ENCODE measurements at places on chromosomes 5 and 9.

DNA sequence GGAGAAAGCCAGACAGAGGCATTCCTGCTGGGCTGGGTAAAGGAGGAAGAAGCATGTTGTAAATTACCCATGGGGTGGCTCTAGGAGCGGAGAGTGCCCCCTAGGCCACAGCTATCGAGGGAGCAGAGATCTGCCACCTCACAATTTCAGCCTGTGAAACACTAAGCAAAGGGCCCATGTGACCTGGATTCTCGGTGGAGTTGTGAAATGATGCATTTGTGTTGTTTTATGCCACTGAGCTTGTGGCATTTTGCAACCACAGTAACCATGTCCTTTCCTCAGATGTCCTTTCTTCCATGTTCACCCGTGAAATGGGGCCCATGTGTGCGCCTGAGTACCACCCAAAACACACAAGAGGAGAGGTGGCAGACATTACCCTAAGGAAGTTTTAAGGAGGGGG lies 159.3 kb downstream of the SYK start:
- no peak for DNase-seq

DNA sequence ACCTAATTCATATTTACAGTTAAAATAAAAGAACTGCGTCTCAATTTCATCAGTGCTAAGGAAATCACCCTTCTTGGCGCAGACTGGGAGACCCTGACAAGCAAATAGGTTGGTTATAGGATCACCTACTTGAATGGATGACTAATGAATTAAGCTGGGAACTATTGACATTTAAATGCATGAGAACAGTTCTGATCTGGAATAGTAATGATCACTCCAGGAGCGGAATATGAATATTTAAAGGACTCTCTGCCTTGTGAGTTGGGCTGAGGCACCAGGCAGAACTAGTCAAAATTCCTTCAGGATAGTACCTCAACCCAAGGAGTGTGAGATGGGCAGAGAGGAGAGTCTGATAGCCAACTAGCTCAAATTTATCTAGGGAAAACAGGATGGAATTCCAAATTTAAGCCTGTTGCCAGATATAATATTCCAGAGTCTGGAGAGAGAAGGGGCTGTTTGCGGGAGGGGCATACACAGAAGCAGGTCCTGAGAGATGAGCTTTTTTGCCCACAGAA lies 364.4 kb downstream of the CSNK1G3 start:
- DNase-seq: no peak

- DNase-seq: no peak
Observed at GRCh38 chr9:111926421-111926875, 29.8 kb downstream of the UGCG start.

GRCh38 chr9:80378669-80379293 lies 807.0 kb downstream of the TLE4 start:
- no peak for DNase-seq

DNA sequence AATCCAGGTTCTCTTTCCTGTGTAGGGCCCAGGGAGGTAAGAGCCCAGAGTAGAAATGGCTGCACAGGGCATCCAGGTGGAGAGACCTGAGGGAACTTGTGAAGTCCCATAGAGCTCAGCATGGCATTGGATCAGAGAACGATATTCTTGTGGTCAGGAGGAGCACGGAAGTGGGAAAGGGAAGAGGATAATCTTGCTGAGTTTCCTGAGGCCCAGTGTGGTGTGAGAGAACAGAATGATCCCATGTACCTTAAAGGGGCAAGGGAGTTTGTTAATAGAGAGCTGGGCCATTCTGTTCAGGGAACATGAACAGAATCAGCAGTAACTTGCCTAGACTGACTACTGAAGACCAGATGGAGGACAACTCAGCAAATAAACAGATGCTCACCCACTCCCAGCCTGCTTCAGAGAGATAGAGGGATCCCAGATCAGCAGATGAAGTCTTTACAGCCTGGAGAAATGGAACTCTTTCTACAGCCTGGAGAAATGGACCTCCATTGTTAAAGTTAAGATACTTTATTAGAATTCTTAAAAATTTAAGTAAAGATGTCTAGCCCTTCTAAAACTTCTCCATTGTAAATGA lies 119.7 kb upstream of the ELL2 start:
- no peak for DNase-seq

- DNase-seq: no peak
Observed at GRCh38 chr5:104084896-104085295, 522.3 kb upstream of the NUDT12 start.

DNA sequence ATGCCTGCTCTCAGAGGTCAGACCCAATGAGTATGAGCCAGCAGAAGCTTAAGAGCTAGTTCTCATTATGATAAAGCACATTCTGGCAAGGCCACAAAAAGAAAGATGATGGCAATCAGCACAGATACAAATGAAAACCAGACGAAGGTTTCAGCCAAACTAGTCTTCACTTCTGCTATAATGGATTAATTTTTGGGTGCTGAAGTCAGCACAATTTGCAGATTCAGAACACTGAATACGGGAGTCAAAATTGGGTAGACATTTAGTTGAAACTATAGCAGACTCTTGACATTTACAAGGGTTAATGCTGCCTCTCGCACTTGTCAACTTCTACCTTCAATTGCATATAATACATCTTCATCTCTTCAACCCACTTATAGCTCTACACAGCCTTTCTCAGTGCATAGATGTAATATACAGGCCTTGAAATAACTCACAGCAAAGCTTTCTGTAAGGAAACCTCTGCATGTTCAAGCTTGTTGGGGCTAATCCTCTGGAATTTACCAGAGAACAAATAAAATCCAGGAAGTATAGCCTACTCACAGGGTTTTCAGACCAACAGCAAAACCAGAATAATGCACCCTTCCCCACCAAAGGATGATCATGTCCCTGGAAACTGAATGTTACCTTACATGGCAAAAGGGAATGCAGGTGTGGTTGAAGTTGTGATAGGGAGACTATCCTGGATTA lies 77.1 kb downstream of the BAAT start:
- DNase-seq: no peak
